ENCODE measurements at places on chromosomes 12 and 14.
A peak's percentile ranks its signal among the peaks of the same experiment; 100 is the strongest.

DNA sequence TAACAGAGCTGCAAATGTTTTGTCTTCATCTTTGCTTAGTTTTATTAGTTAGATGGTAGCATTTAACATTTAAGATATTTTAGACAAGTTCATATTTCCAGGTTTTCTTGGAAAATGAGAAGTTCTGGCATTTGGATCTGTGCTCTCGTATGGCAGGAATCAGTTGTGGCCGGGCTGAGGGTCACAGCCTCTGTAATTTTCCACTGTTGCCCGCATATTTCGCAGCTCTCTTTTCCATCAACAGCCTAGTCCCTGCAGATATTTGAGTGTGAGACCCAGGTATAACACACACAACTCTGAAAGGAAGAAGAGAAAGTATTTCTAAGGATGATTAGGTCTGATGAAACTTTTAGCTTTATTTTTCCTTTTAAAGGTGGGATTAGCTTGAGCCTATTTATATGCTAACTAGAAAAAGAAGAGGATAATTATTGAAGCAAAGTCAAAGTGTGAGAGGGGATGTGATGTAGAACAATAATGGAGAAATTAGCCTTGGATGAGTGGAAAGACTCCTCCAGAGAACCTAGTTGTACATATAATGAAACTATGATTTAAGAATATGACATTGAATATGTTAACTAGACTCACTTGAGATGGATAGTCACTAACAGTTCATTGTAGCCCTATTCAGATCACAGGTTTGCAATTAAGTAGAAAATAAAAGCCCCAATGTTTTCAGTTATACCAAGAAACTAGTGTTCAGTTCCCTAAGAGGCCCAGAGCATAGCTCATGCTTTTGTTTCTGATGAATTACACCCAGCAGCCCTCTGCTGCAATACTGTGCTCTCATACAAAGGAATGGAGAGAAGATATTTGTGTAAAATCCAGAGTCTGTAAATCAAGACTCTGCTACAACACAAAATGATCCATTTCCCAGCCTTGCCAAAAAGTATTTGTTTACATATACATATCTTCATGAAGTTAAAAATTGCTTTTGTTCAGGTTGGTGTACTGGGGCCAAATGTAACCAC is 158.4 kb downstream of the C12orf50 start:
- DNase-seq = no peak

- DNase-seq = no peak
Observed at GRCh38 chr12:94074216-94074979, 74.0 kb upstream of the PLXNC1 start.

DNA sequence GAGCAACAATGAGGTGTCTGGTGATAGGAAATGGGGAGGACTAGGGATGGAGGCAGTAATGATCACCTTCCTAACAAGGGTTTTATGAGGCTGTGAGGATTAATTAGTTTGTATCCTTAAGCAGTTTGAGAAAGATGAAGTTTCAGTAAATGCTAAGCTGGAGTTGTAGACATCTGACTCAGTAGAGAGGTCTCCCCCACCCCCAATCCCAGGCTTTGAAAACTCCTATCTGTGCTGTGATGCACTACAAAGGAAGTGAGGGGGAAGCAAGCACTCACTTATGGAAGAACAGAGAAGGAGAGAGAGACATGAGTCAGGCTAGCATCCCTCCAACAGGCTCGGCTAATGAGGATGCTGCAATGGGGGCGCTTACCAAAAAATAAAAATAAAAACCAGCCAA is 5.5 kb upstream of the BCL11B start:
- peak; percentile 67 for DNase-seq

- no peak for DNase-seq
Observed at GRCh38 chr12:113674302-113674701, 202.6 kb upstream of the LHX5 start.

- no peak for DNase-seq
Observed at GRCh38 chr12:25107920-25108319, 87.0 kb downstream of the DNAI7 start.

DNA sequence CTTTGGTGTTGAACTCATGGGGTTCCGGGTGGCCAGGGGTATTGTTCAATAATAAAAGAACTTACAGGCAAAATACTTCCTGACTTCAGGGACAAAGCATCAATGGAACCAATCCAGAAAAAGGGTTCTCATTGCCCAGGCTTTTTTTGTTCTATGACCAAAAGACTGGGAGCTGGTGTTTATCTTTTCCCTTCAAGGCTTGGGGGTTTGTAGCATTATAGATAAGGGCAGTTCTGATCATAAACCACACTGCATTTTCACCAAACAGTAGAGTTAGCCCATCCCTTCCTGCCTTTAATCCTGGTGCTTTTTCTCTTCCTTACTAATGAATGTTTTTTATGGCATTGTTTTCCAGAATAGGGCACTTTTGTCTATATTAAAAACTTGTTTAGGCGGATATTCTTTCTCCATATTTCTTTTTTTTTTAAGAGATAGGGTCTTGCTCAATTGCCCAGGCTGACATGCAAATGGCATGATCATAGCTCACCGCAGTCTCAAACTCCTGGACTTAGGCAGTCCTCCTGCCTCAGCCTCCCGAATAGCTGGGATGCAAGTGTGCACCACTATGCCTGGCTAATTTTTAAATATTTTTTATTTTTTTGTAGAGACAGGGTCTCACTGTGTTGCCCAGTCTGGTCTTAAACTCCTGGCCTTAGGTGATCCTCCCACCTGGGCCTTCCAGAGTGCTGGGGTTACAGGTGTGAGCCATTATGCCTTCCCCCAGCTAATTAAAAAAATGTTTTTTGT is 9.7 kb downstream of the FUT8 start:
- DNase-seq = no peak

GRCh38 chr12:89162589-89163261 is 189.6 kb downstream of the DUSP6 start:
- no peak for DNase-seq

GRCh38 chr12:83198291-83199015 is 511.7 kb downstream of the TMTC2 start:
- peak; percentile 17 for DNase-seq

GRCh38 chr12:29722164-29722563 is 61.6 kb downstream of the TMTC1 start:
- no peak for DNase-seq

DNA sequence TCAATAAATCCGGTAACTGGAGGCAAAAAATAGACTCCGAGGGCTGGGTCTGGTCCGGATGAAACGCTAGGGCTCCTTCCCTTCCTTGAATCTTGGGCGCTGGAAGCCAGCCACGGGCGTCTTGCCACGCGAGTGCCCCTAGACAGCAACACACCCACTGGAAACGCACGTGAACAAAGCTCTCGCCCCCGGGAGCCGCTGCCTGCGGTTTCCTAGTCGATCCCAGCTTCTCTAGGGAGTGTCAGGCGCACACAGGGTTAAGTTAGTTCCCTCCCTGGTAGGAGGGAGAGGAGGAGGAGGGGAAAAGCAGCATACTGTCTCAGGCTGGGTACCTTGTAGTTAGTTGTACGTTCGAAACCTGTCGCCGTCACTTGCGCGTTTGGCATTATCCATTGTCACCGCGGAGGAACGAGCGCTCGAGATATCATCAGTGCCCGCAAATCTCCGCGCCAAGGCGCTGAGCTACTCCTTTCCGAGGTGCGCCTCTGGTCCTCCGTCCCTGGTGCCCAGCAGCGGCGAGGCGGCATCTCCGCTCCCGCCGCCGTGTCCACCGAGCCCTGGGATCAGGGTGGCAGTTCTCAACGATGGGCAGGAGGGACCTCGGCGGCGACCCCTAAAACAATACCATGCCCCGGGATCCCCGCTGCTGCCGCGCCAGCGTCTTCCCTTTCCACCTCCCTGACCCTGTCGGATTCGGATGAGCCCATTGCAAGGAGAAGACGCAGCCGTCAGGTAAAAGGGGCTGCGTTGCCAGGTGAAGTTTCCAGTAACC is at the start of gene FLRT2:
Gene FLRT2, plus strand, starts transcription at position 342 of the 772 bp plus-strand sequence. CDS start 91,371 bp downstream, outside the sequence.
- DNase-seq = peak; percentile 80

DNA sequence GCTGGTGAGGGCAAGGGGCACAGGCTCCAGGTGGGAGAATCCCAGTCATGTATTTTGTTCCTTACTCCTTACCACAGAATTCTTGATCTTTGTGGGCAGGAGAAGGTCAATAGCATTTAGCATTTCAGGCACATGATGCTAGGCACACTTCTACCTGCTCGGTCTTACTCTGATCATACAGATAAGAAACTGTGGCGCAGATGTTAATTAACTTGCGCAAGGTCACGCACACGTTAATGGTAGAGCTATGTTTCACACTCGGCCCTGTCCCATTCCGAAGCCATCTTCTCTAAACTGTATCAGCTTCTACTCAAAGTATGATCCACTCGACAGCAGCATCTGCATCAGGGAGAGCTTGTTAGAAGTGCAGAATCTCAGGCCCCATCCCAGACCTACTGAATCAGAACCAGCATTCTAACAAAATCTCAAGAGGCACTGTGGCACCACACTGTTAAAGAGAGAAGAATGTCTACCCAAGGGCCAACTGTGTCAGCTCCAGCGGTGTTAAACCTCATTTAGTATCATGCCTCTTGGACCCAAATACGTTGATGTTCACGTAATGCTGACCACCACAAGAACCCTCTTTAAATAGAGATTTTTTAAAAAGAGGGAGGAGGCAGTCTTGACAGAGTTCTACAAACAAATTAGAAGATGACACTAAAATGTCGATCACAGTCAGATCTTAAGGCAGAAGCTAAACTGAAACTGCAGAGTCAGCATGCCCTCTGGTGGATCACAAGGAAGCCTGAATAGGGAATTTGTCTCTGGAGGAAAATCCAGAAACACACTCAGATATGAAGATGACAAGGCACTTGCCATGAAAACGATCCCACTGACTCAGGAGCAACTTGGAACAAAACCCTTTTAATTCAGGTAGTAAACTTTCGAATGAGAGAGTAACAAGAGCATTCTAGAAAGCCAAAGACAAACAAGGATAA is 7.3 kb downstream of the STXBP6 start:
- peak; percentile 73 for DNase-seq

GRCh38 chr14:72715850-72716228 is 178.1 kb downstream of the DPF3 start:
- no peak for DNase-seq

DNA sequence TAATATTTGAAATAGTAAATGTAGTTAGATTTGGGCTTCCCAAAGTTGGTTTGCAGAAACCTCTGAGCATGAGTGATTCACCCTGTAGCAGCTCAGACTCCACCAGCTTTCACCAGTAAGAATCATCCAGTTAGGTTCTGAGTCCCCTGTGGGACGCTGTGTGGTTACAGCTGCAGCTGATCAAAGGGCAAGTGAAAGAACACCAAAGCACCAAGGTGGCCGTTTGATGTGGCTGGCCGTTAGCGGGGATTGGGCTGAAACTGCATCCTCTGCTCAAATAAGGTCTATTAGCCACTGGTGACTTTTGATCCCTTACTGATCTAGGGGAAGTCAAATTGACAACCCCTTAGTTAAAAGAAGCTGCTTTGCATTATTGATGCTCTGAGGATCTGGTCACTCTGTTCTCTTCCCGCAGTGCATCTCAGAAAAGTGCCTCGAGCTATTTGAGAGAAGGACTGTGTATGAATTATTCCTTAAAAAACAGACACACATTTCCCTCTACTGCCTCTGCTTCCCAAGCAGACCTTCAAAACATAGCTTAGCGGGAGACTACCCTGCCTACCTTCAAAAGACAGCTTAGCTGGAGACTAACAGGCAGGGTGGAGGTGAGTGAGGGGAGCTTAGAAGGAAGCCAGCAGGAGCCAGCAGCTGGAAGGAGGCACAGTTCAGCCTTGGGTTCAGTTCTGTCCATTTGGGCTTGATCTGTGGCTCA is 3.7 kb downstream of the ABHD12B start:
- DNase-seq = no peak

GRCh38 chr14:21874167-21874566 is 200.5 kb upstream of the OR4E1 start:
- no peak for DNase-seq

GRCh38 chr12:127613056-127613455 is 653.9 kb upstream of the TMEM132C start:
- no peak for DNase-seq

GRCh38 chr12:71682466-71682865 is 3.4 kb upstream of the TMEM19 start:
- no peak for DNase-seq

DNA sequence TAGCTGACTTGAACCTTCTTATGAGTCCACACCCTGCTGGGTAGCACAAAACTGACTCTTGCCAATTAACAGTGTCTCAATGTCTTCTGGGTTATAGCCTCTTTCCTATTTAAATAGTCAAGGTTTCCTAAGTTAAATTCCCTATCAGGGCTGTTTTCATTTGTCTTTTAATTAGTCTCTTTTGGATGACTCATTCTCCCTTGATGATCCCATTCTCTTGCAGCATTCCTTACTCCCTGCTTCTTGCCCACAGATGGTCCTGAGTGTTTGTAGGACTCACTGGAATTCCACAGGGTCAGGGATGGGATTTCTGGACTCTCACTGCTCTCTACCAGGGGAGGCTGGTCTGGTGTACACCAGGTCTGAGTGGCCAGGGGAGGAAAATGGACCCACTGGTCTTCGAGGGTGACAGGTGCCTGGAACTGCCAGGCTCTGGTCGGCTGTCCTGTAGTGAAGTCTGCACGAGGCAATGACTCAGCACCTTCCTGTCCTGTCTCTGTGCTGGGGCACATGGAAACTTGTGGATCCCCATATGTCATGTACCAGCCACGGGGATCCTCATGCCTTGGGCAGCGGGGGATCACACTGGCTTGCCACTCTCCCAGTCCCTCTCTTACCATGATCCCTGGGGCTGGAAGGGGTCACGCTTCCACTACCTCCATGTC is 236.5 kb upstream of the PELI2 start:
- peak; percentile 62 for DNase-seq

- peak; percentile 96 for DNase-seq
Observed at GRCh38 chr12:64889434-64890216, 65.2 kb downstream of the TBC1D30 start.

DNA sequence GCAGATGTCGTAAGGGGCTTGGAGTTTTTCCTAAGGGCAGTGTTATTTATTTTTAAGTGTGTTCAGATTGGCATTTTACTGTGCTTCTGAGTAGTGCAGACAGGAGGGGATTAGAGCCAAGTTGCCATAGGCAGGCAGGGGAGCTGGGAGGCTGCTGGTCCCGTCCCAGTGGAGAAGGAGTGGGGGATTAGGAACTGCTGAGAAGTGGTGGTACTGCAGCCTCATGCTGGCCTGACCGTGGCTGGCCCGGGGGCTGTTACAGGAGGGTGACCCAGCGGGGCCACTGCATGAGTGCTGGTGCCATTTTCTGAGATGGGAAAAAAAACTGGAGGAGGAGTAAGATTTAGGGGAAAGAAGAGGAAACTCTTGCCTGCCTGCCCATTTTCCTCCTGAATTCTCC is 52.3 kb upstream of the DLK1 start:
- DNase-seq = no peak

GRCh38 chr12:111450676-111451075 is 45.0 kb downstream of the SH2B3 start:
- no peak for DNase-seq

- no peak for DNase-seq
Observed at GRCh38 chr12:92290886-92291285, 145.2 kb upstream of the BTG1 start.

All from mesendoderm (in vitro differentiated cells).